ENCODE measurements at places on chromosomes 11 and 22.

DNA sequence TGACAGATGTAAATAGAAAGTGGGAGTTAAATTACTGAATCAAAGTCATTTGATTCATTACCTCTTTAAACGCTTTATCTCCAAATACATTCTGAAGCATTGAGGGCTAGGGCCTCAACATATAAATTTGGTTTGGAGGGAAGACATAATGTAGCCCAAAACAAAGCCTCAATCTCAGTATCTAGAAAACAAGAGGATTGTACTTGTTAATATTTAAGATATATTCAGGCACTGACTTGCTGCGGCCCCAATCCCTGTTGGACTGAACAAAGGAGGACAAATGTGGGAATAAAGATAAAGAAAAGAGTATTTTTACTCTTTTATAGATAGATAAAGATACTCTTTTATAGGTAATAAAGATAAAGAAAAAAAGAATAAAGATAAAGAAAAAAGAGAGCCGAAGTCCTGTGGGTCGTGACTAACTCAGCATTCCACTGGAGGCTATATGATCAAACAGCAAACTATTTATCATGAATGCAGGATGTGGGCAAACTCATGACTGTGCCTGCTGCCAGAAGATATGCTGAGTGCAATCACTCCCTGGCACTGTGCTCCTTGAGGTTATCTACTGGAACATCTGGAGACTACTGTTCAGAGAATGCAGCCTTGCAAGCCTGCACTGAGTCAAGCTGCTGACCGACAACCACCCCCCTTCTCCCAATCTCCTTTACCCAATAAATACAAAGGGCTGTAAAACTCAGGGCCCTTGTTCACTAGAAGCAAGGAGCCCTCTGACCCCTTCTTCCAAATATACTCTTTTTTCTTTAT lies 6.9 kb downstream of the OR10V1 start:
- peak; percentile 5 for DNase-seq

DNA sequence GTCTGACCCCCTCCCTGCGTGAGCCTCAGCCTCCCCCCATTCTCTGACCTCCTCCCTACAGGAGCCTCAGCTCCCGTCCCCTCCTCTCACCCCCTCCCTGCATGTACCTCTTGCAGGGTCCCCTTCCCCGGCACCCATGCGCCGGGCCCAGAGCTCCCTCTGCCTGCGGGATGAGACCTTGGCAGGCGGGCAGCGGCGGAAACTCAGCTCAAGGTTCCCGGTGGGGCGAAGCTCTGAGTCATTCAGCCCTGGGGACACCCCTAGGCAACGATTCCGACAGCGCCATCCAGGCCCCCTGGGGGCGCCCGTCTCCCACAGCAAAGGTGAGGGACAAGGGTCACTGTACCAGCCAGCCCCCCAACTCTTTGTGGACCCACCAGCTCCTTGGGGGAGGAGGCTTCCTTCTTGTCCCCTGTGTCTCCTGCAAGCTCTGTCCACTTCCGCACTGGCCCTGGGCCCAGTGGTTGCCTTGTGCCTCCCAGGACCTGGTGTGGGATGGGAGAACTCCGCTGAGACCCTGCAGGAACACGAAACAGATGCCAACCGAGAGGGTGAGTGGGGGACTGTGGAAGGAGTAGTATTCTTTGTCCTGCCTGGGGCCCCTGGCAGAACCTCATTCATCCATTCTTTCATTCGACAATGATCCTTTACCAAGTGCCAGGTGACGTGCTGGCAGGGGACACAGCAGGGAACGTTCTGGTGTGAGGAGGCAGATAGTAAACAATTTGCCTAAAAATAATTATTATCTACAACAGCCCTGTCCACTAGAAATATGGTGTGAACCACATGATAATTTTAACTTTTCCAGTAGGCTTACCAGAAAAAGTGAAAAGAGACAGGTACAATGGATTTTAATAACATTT lies 3.7 kb upstream of the RPS6KA4 start:
- DNase-seq, result peak; percentile 74

GRCh38 chr11:72543849-72544542 lies 109.7 kb upstream of the CLPB start:
- no peak for DNase-seq

- DNase-seq, result no peak
These were observed 47.3 kb upstream of the SYN3 start for GRCh38 chr22:33105501-33105911.

DNA sequence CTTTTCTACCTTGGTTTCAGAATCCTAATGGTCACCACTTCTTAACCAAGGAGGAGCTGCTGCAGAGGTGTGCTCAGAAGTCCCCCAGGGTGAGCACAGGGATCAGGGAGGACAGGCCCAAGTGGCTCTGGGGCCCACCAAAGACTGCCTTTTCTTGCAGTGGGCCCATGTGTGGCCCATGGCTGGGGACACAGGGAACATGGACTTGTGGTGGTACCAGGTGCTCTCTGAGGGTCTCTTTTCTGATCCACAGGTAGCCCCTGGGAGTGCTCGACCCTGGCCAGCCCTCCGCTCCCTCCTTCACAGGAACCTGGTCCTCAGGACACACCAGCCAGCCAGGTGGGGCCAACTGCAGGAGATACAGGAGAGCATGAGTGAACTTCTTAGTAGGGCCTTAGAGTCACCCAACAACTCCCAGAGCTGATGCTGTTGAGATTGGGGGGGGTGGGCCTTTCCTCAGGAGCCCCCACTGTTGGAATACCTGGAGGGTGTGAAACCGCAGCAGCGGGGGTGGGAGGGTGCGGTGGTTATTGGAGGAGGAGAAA lies 2.0 kb downstream of the MUS81 start:
- DNase-seq, result no peak

GRCh38 chr11:110777775-110778174 lies 65.5 kb upstream of the ARHGAP20 start:
- DNase-seq, result no peak

GRCh38 chr22:29325785-29326315 lies 10.4 kb upstream of the RASL10A start:
- no peak for DNase-seq

DNA sequence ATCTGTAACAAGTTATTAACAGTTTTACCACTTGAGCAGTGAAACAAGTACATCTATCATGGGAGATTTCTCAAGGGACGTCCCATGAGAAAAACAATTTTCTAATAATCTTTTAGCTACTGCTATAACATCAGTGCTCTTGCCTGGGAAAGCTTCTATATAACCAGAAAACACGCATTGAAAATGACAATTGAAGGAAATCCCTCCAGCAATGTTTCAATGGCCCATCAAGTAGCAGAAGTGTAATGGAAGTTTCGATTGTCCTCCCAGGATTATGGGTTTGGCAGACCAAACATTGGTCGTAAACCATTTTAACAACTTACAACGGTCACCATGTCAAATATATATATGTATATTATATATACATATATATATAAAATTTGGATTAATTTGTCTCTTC lies 8.0 kb upstream of the PRR33 start:
- DNase-seq, result no peak

DNA sequence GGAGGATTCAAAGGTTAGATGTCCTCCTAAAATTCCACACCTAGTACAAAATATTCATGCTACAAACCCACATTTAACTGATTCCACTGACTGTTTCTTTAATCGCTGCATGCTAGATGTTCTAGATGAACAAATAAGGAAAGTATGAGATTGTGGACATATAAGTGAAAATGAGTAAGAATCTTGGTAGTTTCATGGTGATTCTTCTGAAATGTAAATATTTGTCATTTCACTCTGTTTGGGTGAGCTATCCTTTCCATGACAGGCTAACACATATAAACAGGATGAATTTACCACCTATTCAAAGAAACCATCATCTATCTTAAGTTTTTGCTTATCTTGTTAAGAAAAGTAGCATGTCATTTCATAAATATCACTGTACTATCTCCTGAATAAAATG lies 14.8 kb downstream of the OR5B3 start:
- DNase-seq, result no peak

DNA sequence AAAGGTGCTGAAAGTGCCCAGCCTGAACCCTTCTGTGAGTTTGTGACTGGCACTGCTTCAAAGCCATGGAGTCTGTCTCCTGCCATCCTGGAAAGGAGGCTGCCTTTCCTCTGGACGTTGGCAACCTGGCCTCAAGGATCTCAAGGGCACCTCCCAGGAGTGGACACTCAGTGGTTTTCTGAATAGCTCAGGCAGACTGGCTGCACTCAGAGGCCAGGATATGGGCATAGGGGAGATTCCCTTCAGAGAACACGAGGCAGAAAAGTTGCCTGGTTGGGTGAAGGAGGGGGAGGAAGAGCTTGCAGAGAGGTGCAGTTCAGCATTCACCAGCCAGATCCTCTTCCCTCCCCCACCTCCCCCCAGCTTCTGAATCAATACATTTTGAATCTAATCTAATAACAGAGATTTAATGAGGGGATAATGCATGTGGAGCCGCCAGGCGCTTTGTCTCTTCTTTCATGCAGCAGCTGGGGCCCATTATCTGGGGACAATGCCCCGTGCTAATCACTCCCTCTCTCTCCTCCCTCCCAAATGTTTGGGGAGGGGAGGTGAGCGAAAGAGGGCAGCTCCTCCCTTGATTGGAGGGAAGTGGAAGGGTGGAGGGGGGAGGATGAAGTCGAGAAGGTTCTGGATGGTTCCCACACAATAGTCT lies 17.7 kb downstream of the HTR3A start:
- DNase-seq, result no peak
